ENCODE measurements at places on chromosomes 3 and 15. TPM values are rescaled to one million over a fixed set of nuclear protein-coding genes. Genes with fewer than 3 reads are reported as not detected.

Gene RTP4
- polyA plus RNA-seq: 0.11 TPM

DNA sequence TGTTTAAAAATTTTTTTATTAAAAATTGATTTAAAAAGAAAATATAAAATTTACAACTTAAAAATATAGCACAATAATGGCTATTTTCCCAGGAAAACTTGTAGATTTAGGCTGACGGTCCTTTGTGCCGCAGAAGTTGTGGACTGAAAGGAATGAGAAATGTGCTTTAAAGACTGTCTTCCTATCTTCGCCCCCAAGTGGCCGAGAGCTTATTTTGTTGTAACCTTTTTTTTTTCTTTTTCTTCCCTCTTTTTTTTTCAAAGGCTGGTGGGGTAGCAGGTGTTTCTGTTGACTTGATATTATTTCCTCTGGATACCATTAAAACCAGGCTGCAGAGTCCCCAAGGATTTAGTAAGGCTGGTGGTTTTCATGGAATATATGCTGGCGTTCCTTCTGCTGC lies 15.5 kb downstream of the SLC25A26 start:
- no peak for DNase-seq

Gene SNX22
- polyA plus RNA-seq: 1.1 TPM

GRCh38 chr3:65534805-65535204 lies 503.9 kb downstream of the MAGI1 start:
- DNase-seq: no peak

GRCh38 chr3:142013326-142013980 lies 135.9 kb downstream of the TFDP2 start:
- no peak for DNase-seq

DNA sequence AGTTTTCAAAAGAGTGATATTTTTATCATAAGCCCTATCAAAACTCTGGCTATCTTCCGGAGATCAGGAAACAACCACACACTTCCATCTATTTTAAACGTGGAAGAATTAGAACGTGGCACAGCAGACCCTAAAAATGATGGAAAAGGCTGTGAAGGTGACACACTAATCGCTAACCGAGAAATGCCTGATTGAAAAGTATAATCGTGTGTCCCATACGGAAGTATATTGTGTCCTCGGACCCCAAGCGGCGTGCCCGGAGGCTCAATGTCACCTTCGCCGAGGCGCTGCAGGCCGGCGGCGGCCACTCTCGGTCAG lies 642 bp downstream of the COX5A start:
- no peak for DNase-seq

- DNase-seq: no peak
These were observed 67.2 kb downstream of the DHX30 start for GRCh38 chr3:47870156-47870555.

GRCh38 chr3:43728476-43728875 lies 37.7 kb downstream of the ABHD5 start:
- DNase-seq: no peak

Gene ST8SIA2
- polyA plus RNA-seq: 15.6 TPM

DNA sequence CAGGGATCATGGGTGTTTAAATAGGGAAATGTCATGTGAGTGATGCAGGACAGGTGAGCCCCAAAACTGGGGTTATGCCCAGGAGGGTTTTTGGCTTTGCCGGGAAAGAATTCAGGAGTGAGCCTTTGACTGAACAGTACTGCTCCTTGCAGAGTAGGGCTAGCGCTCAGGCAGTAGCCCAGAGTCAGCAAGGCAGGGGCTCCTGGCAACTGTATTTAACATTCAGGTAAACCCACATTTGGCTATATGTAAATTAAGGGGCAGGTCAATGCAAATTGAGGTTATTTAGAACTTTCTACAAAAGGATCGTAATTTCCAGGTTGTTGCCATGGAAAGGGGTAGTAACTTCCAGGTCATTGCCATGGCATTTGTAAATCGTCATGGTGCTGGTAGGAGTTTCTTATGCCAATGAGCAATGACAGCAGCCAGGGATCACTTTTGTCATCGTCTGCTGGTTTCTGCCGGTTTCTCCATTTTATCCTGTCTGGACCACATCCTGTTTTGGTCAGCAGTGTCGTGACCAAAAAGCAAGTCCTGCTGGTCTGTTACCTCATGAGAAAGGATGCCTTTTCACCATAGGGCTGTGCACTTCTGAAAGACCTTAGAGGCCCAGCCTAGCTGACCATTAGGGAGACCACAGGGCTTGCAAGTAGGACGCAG lies 24.3 kb downstream of the MTHFS start:
- DNase-seq: no peak

Gene SOX2
- polyA plus RNA-seq: 0.10 TPM

GRCh38 chr3:72560846-72561675 lies 287.2 kb downstream of the SHQ1 start:
- DNase-seq: no peak

GRCh38 chr3:100333051-100333450 lies 1.5 kb upstream of the NIT2 start:
- no peak for DNase-seq

Gene CYP11A1
- 1.0 TPM for polyA plus RNA-seq

Gene CYB561D2
- polyA plus RNA-seq: 5.2 TPM

Gene CDHR4
- 0.25 TPM for polyA plus RNA-seq

Gene SLC28A2
- 0.13 TPM for polyA plus RNA-seq

DNA sequence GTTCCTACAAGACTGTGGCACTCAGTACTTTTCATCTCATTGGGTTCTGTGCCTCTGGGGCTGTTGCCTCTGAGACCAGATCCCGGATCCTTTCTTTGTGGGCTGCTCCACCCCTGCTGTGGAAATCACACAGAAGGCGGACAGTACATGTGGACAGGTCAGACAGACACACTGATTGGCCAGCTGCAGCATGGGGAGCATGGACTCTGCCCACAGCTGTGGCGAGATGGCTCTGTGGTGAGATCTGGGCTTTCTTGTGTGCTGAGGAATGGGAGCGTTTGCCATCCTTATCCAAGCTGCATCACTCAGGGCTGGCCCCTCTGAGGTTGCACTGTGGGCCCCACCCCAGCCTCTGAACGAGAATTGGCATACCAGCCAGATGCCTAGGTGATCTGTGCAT lies 147.0 kb downstream of the APBA2 start:
- no peak for DNase-seq

GRCh38 chr3:46561951-46562350 lies 4.2 kb downstream of the LRRC2 start:
- no peak for DNase-seq

Gene KLF13
- polyA plus RNA-seq: 37.0 TPM

DNA sequence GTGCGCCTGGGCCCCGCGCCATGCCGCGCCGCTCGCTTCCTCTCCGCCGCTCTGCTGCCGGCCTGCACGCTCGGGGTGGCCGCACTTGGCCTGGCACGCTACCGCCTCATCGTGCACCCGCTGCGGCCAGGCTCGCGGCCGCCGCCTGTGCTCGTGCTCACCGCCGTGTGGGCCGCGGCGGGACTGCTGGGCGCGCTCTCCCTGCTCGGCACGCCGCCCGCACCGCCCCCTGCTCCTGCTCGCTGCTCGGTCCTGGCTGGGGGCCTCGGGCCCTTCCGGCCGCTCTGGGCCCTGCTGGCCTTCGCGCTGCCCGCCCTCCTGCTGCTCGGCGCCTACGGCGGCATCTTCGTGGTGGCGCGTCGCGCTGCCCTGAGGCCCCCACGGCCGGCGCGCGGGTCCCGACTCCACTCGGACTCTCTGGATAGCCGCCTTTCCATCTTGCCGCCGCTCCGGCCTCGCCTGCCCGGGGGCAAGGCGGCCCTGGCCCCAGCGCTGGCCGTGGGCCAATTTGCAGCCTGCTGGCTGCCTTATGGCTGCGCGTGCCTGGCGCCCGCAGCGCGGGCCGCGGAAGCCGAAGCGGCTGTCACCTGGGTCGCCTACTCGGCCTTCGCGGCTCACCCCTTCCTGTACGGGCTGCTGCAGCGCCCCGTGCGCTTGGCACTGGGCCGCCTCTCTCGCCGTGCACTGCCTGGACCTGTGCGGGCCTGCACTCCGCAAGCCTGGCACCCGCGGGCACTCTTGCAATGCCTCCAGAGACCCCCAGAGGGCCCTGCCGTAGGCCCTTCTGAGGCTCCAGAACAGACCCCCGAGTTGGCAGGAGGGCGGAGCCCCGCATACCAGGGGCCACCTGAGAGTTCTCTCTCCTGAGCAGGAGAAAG lies 951 bp downstream of the GPR62 start:
- no peak for DNase-seq

Gene STRIT1
- 49.3 TPM for polyA plus RNA-seq

GRCh38 chr15:39465843-39466749 lies 114.8 kb upstream of the THBS1 start:
- peak; percentile 82 for DNase-seq

DNA sequence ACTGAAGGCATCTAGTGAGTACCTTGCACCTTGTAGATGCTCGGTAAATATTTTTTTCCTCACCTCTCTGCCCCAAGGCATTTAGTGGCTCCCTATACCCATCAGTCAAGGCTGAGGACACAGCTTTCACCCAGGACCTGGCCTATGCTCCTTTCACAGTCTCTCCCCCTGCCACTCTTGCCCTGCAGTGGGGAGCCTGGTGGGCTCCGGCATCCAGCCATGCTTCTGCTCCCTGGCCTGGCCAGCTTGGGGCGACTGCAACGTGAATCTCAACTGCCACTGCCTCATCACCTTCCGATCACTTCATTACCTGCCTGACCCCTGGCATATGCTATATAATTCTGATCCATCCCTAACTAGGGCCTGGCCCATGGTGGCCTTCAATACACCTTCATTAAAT lies 735 bp upstream of the CX3CR1 start:
- DNase-seq: no peak

DNA sequence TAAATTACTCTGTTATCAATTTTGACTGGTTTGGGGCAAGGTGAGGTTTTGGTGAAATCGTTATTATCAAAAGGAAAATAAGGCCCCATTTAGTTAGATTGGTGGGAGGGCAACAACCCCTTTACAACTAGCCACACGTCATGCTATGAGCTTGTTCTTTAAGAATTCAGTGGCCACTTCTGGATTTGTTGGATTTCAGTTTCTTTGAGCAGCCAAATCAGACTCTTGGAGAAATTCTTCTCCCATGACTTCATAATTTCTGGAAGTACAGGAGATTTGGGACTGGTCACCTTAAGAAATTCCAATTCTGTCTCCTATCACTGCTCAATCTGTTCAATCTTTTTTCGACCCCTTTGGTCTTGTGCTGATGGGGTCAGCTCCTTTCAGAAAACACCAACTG lies 14.8 kb upstream of the WNT5A start:
- no peak for DNase-seq

DNA sequence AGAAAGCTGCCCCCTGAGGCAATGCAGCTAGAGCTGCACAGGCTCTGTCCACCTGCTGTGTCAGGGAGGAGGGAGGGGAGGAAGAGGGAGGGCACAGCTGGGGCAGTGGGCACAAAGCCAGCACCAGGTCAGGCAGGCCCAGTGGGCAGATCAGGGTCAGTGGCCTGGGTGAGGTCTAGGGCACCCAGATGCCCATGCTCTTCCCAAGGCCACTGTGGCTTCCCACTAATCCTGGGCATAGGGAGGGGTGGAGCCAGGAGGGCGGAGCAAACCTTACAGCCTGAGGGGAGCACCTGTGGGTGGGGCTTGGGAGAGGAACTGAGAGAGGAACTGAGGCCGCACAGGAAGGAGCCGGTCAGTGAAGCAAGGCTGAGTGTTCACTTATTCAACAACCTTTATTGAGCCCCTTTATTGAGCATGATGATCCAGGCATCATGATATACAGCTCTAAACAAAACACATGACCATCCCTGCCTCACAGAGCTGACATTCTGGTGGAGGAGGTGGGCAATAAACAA lies 55.0 kb downstream of the RHCG start:
- DNase-seq: no peak

Gene ACTRT3
- 2.6 TPM for polyA plus RNA-seq

Gene FETUB
- polyA plus RNA-seq: not detected

DNA sequence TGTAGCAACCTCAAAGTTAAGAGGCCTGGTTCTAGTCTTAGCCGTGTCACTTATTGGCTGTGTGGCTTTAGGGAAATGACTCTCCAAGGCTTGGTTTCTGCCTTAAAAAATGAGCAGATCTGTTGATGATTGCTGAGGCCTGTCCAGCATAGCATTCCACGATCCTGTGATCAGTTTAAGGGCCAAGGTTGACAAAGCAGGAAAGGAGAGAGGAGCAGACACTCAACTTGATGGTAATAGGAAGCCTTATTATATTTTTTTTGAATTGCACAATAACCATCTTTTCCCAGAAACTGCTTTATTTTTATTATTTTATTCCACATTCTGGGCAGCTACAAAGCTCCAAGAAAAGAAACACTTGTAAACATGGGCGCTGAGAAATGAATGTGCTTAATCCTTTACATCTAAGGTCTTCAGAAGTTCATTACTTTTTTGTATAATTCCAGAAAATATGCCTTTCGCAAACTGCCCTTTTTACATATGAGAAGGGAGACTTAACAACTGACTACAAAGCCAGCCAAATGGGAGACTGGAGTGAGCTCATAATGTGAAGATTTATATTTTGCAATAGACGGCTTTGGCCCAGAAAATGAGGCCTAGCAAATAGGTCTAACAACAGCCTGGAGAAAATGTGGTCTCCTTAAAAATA lies 241.0 kb downstream of the ATP8B4 start:
- DNase-seq: peak; percentile 82

DNA sequence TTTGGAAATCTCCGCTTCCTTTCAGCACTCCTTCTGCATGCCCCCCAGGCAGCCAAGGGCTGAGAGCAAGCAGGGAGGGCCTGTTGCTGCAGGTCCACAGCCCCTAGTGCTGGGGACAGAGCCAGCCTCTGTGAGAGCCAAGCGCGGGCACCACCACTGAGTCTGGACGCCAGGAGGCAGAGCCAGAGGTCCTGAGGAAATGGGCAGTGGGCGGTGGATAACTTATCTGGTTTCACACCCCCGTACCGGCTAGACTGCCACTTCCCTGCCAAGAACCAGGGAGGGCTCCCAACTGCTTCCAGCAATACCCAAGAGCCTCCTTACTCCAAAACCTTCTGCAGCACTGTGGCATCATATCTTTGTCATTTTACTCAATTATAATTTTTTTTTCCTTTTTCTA lies 141.6 kb upstream of the IGF1R start:
- no peak for DNase-seq

GRCh38 chr3:64892671-64893309 lies 205.0 kb upstream of the ADAMTS9 start:
- no peak for DNase-seq

- DNase-seq: no peak
These were observed 32.5 kb downstream of the ABHD17C start for GRCh38 chr15:80727596-80727995.

Gene CCR8
- polyA plus RNA-seq: not detected

Gene BSN
- polyA plus RNA-seq: 1.2 TPM

GRCh38 chr3:11290743-11291680 lies 18.8 kb downstream of the ATG7 start:
- DNase-seq: no peak

DNA sequence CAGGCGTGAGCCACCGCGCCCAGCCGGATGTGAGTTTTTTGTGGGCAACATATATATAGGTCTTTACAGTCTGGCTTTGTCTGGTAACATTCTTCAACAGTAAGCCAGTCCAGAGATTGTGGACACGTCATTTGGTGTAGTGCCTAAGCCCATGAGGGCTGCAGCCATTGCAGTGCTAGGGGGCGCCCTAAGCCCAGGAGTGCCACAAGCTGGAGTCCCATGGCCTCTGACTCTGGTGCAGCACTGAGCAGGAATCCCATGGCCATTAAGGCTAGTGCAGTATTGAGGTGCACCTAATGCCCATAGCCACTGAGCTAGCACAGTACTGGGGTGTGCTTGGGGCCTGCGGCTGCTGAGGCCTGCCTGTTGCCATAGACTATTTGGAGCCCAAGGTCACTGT lies 136.4 kb upstream of the NDN start:
- no peak for DNase-seq

Gene OIP5
- polyA plus RNA-seq: 3.1 TPM

GRCh38 chr15:75640483-75641178 lies 607 bp upstream of the IMP3 start:
- DNase-seq: no peak

All from forelimb muscle (tissue), 1 donor.